ENCODE measurements at places on chromosomes 7 and 10. TPM values are rescaled to one million over a fixed set of nuclear protein-coding genes. Genes with fewer than 3 reads are reported as not detected.

LIPF gene
- total RNA-seq: not detected

COL13A1 gene
- 8.1 TPM for total RNA-seq

CDHR1 gene
- total RNA-seq: 150 TPM

LLCFC1 gene
- not detected for total RNA-seq

IL15RA gene
- 3.2 TPM for total RNA-seq

ZNF775 gene
- total RNA-seq: 20.3 TPM

ELMO1 gene
- 58.2 TPM for total RNA-seq

GOLGA7B gene
- total RNA-seq: 2.2 TPM

METTL2B gene
- total RNA-seq: 38.6 TPM

CLDN4 gene
- total RNA-seq: 15.8 TPM

INA gene
- total RNA-seq: 102 TPM

SVOPL gene
- 0.99 TPM for total RNA-seq

CXCL12 gene
- total RNA-seq: 117 TPM

PCGF5 gene
- 47.3 TPM for total RNA-seq

SEPTIN14 gene
- total RNA-seq: not detected

CPED1 gene
- total RNA-seq: 82.0 TPM

FAM20C gene
- 24.7 TPM for total RNA-seq

CYP26C1 gene
- total RNA-seq: 0.38 TPM

OR13A1 gene
- total RNA-seq: not detected

PAX4 gene
- not detected for total RNA-seq

ADCY1 gene
- total RNA-seq: 43.0 TPM

All from camera-type eye (tissue), 1 donor.